ENCODE measurements at places on chromosomes 5 and 9. TPM values are rescaled to one million over a fixed set of nuclear protein-coding genes. Genes with fewer than 3 reads are reported as not detected.

DNA sequence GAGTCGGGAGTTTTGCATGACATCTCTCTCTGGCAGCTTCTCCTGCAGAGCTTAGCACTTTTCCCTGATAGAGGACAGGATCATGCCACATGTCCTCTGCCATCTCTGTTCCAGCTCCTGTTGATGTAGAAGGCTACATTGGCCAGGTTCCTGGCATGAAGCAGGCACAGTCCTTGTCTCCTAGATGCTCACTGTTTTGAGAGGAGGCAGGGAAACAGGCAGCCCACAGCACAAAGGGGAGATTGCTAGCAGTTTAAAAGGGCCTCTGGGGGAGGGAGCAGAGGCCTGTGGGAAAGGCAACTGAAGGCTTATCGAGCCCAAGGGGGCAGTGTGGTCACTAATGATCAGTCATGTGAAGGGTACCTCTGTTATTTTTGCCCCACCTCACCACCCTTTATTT lies 10.7 kb downstream of the ARHGAP26 start:
- no peak for DNase-seq

DNA sequence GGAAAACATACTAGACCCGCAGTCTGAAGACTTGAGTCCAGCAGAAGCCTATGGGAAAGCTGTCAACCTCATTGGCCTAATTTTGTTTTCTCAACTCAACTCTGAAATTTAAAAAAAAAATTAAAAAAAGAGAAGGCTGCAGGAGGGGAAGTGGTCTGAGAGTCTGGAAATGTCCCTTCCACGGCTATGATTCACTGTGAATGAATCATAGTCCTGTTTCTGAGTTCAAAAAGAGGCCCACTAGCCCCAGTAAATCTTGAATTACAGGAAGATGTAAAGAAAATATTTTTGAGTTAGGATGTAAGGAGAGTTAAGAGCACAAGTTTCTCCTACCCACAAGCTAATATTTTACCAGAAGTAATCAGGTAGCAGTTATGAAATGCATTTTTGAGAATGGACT lies 565.5 kb upstream of the DMAC1 start:
- DNase-seq = no peak

The LURAP1L gene
- total RNA-seq = 30.4 TPM

DNA sequence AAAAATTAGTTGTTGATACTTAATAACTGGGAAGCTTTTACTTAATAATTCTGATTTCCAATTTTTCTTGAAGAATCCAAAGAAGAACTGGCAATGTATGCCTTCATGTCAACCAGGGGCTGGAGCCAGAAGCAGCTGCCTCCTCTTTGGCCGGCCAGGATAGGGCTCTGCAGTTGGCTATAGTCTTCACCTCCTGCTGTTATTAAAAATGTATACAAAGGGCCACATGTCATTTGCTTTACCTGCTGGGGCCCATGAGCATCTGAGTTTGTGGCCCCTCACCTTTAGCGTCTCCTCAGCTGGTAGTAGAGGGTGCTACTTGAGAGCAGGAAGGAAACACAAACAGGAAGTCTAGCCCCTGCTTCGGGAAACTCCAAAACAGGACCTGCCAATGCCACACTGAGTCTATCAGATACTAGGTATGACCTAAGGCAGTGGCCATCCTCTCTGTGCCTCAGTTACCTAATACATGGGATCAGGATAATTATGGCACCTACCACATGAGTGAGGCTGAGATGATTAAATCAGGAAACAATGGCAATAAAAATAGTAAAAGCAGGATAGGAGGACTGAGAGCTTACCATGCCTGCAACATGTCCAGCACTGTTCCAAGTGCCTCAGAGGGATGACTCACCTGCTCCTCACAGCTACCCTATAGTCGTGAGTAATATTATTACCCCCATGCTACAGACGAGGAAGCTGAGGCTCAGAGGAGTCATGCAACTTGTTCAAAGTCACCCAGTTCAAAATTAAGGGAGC lies 21.3 kb downstream of the CCDC69 start:
- no peak for DNase-seq

- no peak for DNase-seq
These were observed 42.4 kb downstream of the CPLANE1 start for GRCh38 chr5:37206736-37207135.

The SH3RF2 gene
- total RNA-seq = 62.0 TPM

- peak; percentile 86 for DNase-seq
These were observed 228.4 kb downstream of the TENT4A start for GRCh38 chr5:6941631-6942030.

- DNase-seq = no peak
These were observed 188.4 kb upstream of the NR4A3 start for GRCh38 chr9:99633265-99633664.

- DNase-seq = no peak
These were observed 135.0 kb upstream of the GABRP start for GRCh38 chr5:170648541-170648940.

GRCh38 chr5:137842296-137842695 lies 25.4 kb upstream of the MYOT start:
- DNase-seq = no peak

DNA sequence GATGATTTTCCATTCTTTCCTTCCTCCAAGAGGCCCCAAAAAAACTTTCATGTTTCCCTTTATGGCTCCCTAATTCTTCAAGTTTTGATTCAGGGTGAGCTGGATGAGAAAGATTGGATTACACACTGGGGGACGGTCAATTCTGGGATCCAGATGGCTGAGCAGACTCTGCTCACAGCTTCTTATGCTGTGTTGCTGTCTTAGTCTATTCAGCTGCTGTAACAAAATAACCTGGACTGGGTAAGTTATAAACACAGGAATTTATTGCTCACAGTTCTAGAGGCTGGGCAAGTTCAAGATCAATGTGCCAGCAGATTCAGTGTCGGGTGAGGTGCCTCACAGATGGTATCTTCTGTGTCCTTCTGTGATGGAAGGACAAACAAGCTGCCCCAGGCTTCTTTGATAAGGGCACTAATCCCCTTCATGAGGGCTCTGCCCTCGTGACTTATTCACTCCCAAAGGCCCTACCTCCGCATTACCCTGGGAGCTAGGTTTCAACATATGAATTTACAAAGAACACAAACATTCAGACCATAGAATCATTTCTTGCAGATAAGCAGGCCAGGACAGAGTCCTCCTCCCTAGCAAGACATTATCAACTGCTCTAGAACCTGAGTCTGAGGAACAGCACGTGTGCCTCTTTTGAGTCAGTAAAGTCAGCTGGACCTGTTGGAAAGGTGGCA lies 23.1 kb upstream of the SMAD5 start:
- DNase-seq = no peak

GRCh38 chr5:104652271-104652861 lies 1089.8 kb upstream of the NUDT12 start:
- no peak for DNase-seq

The RETREG1 gene
- 50.7 TPM for total RNA-seq

The C5orf34 gene
- 1.2 TPM for total RNA-seq

- DNase-seq = no peak
These were observed 69.4 kb upstream of the POU5F2 start for GRCh38 chr5:93810780-93811179.

The DOCK2 gene
- 50.2 TPM for total RNA-seq

The PCDHB5 gene
- total RNA-seq = 1.8 TPM

The PCDHA5 gene
- total RNA-seq = 21.9 TPM

GRCh38 chr5:107592515-107592914 lies 78.2 kb downstream of the EFNA5 start:
- no peak for DNase-seq

The PCSK1 gene
- not detected for total RNA-seq

GRCh38 chr9:128409978-128410377 lies 10.7 kb upstream of the CERCAM start:
- DNase-seq = no peak

- DNase-seq = peak; percentile 50
These were observed 85.1 kb downstream of the FGF1 start for GRCh38 chr5:142600611-142601358.

The FNIP1 gene
- 18.1 TPM for total RNA-seq

DNA sequence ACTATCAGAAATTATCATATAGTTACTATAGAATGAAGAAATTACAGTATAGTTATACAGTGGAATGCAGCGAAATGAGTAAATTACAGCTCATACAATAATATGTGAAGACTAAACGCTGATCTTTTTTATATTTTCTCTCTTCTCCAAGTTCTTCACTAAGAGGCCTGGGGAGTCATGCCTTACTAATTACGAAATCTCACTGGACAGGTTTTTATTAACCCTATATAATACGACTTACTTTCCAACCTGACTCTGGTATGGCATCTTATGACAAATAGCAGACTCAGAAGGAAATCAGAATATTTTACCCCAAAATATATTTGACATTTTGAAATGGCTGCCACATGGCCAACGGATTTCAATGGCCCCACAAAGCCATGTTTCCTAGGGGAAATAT lies 9.1 kb downstream of the CARNMT1 start:
- DNase-seq = no peak

DNA sequence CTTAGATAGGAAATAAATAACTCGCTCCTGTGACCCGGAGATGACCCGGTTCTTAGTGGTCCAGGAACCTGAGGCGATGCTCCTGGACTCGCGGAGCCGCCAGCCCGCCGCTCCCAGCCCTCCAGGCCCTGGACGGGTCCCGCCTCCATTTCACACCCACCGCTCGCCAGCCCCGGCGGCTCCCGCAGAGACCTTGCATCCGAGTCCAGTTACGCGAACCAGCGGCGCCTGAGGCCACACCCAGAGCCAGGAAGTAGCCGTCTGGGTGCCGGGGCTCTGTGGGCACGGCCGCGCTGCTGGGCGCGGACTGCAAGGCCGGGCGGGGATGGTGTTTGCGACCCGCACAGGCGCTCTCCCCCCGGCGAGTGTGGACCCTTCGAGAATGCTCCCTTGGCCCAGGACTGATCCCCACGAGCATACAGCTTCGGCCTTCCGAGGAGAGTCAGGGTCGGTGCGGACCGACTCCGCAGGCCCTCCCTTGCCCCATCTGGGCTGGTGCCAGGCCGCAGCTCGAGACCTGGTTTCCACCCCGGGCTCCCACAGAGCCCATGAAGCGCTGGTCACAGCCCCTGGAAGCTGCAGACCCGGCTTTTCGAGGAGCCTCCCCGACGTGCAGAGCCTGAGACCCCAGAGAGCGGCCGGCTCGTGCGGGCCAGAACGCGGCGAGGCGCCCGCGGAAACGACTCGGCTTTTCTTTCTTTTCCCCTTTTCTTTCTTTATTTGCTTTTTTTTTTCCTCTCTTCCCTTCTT lies 5.2 kb upstream of the BARX1 start:
- DNase-seq = peak; percentile 72

The ANXA2R gene
- 7.5 TPM for total RNA-seq

GRCh38 chr9:99752417-99753109 lies 69.1 kb upstream of the NR4A3 start:
- no peak for DNase-seq

The MARCHF11 gene
- not detected for total RNA-seq

DNA sequence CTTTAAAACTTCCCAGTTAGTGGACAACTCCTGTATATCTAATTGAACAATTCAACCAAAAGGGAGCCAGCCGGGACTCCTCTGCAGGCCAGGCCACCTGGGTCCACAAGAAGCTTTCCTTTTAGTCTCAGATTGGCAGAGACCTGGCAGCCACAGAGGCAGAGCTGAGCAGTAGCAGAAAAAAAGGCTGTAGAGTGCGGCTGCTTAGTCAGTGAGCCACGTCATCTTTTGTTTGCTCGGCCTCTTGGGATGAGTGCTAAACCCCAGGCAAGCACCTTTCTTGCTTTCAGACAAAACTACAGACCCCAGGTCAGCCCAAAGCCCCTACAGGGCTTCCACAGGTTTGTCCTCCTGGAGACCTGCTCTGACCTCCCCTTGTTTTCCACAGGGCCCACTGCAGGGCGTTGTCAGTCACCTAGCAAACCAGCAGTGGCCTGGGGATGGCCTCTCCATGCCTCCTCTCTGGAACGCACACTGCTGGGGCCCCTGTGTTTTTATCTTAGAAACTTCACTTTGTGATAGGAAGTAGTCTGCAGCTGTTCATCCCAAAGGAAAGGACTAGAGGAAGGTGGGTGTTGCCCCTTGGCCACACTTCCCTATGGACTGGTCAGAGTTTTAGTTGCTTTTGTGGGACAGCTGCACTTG lies 49.9 kb downstream of the SHB start:
- peak; percentile 84 for DNase-seq

DNA sequence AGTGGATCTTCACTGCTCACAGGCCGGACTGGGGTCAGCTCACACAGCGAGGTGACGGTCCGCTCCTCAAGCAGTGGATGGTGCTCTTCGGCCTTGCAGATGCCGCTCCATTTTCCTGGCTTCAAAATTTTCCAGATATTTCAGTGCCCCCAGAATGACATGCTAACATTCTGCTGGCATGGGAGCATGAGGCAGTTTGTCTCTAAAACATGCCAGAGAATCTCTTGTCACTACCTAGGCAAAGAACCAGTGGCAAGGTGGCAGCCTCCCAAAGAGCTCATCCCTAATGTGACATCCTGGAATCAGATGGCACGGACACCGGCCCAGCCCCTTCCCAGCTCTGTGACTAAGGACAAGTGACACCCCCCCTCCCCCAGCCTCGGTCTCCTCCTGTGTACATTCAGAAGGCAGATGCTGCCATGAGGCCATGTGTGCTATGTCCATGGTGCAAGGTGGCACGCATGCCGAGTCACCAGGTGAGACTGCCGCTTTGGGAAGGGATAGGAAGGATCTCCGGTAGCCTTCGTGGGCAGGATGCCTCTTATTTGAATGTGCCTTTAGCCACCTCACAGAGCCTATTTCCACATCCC lies 2.7 kb downstream of the S1PR3 start:
- no peak for DNase-seq

DNA sequence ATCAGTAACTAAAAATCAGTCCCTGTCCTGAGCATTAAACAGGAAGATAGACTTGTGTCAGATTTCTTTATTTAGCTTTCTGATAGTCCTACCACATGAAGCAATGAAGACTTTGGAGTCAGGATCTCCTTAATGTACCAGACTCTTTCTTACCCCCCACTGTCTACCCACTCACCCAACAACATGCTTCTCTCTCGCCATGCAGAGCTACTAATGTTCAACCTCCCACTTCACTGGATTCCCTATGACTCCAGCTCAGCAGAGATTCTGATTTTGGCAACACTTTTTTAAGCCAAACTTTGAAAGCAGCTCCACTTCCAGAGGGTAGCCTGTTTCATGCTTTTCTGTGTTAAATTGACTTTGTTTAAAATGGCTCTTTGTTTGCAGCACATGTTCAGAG lies 50.8 kb downstream of the GPR21 start:
- DNase-seq = no peak

GRCh38 chr5:38099205-38100168 lies 158.9 kb upstream of the EGFLAM start:
- no peak for DNase-seq

DNA sequence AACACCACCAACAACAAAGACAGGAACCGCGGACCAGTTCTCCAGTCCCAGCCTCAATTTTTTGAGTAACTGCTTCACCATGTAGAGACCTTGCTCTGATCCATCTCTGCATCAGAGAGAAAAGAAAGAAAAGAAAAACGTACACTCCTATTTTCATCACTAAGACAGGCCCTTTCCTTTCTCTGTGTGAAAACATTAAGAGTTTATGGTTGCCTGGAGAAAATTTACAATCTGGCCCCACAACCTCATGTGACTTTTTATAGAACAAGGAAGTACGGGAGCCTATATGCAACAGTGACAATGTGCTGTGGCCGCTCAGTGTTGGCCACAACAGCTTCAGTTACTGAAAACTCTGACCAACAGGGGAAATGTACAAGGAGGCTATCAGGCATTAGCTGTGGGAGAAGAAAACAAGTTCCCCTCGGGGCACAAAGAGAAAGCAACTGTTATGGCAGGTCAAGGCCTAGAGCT lies 272.9 kb upstream of the PTGER4 start:
- DNase-seq = no peak
